ENCODE measurements at places on chromosomes 6 and 20.

- DNase-seq = no peak
Measured at GRCh38 chr20:8722277-8722928, 346.5 kb upstream of the PLCB4 start.

- no peak for DNase-seq
Measured at GRCh38 chr6:112054555-112055190, 769 bp downstream of the CCN6 start.

GRCh38 chr6:125203395-125203794 is 49.8 kb downstream of the TPD52L1 start:
- DNase-seq = no peak

DNA sequence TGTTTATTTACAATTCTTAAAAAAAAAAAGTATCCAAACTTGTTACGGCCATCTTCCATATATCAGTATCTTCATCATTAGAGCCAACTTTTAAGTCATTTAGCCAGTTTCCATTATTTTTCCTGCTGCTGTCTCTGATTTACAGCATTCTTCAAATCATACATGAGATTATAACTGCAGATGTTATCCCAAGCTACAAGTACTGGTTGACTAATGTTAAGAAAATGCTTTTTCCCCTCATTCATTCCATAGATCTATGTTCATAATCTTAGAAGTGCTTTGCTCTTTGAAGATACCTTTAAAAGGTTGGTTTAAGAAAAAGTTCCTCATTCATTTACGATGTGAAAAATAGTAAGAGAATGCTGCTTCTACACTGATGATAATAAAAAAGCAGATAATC is 158.7 kb downstream of the RNGTT start:
- DNase-seq = no peak

DNA sequence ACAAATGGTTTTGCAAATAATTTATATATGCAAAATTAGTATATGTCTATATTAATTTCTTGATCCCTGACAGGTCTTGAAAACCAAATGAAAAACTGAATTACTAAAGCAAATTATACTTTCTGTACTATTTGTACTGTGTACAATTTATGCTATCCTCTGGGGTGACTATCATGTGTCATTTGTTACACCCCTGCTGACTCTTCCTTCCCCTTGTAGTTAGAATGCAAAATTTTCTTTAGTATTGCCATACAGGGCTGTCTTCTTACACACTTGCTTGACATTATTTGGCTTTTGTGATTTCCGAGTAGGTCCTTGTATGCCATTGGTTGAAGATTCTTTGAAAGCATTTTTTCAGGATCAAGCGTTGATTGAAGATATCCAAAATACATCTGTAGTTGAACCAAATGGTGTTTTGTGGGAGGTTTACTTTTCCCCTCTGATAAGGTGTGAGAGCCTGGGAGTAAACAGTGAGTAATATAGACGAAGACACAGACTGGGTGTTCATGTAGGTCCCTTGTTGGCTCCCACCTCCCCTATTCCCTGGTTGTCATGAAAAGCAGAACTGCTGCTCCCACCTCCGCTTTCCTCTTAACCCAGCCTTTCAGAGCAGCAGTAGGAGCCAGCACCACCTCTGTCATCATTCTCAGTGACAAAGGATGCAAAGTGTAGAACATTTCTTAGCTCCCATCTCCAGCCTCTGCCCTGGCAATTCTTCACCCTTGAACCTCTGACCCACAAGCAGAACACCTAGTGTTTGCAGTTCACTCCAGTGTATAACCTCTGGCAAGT is 29.0 kb downstream of the NCOA7 start:
- DNase-seq = no peak

DNA sequence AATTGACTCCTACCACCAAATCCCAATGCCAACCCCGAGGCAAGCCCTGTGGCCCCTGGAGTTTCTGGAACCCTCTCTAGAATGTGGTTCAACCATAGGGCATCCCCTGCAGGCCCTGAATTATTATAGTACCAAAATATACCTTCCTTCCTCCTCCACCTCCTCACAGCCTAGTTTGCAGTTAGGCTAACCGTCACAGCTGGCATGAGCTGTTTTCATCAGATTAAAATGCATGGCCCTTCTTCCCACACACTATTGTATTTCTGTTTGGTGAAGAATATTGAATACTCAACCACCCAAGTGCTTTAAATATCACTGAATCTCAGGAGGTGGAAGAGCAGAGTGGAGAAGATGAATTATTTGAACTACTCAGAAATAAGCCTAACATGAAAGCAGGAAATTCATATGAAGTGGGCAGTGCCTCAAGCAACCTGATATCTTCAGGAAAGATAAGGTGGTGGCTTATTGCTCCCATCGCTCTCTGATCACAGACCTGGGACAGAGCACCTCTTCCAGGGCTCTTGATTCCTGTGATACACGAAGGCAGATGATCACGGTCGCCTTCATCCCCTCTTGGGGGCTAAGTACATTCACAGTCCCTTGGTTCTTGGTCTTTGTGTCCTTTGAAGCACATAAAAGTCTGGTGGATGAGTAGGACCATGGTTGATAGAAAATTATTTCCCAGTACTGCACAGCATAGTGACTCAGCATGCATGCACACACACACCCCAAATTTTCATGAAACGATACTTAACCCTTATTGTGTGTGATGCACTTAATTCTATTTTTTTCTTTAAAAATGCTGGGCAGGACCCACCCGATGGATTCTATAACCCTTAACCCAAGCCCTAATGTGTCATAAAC is 90.9 kb downstream of the PSMG4 start:
- no peak for DNase-seq

GRCh38 chr6:40936818-40937251 is 102.2 kb downstream of the UNC5CL start:
- DNase-seq = no peak

- no peak for DNase-seq
Measured at GRCh38 chr20:35529552-35529951, at the start of gene C20orf173. C20orf173 (minus strand) TSS chr20:35529652; CDS start chr20:35529373, 279 bp downstream.

DNA sequence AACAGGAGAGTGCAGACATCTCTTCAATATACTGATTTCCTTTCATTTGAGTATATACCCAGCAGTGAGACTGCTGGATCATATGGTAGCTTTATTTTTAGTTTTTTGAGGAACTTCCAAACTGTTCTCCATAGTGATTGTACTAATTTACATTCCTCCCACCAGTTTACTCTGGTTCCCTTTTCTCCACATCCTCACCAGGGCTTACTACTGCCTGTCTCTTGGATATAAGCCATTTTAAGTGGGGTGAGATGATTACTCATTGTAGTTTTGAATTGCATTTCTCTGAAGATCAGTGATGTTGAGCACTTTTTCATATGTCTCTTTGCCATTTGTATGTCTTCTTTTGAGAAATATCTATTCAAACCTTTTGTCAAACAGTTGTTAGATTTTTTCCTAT is 64.9 kb upstream of the HMGCLL1 start:
- no peak for DNase-seq

DNA sequence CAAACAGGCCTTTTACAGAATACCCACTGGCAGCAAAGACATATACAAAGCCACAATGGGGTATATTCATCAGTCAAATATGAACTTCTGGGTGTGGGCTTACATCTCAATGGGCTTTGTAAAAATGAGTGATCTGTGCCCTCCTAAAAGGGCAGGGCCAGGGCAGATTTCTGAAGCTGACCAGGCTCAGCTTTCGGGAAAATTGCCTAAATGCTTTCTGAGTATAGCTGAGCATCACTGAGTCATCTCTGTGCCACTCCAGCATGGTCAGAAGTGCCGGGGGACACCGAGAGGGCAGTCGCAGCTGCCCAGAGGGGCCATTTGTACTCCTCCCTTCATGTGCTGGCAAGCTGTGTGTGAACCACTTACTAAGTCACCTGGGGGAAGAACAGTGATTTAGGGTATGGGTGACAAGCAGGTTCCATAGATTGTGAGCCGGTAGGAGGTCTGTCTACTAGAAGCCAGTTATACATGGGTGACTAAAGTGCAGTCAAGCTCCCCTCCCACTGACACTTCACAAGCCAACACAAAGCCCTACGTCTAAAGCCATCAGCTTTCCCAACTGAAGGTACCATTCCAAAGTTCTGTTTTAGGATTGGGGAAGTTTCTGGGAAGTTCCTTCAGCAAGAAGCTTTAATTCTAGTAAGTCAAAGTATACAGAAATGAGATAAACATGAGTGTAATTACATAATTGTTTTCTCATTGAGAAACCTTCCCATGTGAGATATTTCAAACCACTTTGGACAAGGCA is 147.6 kb upstream of the TAB2 start:
- DNase-seq = no peak

DNA sequence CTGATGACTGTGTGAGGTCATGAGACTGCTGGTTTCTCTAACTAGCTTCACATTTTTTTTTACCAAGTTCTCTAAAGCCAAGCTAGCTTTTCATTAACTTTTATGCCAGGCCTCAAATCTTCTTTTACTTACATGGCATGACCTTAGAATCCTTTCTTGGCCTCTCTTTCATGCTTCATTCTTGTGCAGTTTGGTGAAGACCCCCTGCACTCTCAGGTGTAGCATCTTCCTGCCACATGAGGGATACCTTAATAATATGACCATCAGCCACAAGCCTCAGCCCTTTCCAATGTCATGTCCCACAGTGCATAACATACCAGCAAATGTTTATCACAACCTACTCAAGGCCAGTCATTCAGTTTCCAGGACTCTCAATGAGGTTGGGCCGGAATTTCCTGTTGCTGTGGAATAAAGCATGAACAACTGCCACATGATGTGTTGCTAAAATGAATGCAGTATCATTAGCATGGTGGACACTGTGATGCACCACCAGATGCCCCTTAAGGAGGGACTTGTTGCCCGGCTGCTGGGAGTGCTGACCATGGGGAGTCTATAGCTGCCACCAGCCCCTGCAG is 72.2 kb downstream of the RIN2 start:
- DNase-seq = no peak

GRCh38 chr6:166718516-166718915 is 91.5 kb upstream of the RPS6KA2 start:
- no peak for DNase-seq

DNA sequence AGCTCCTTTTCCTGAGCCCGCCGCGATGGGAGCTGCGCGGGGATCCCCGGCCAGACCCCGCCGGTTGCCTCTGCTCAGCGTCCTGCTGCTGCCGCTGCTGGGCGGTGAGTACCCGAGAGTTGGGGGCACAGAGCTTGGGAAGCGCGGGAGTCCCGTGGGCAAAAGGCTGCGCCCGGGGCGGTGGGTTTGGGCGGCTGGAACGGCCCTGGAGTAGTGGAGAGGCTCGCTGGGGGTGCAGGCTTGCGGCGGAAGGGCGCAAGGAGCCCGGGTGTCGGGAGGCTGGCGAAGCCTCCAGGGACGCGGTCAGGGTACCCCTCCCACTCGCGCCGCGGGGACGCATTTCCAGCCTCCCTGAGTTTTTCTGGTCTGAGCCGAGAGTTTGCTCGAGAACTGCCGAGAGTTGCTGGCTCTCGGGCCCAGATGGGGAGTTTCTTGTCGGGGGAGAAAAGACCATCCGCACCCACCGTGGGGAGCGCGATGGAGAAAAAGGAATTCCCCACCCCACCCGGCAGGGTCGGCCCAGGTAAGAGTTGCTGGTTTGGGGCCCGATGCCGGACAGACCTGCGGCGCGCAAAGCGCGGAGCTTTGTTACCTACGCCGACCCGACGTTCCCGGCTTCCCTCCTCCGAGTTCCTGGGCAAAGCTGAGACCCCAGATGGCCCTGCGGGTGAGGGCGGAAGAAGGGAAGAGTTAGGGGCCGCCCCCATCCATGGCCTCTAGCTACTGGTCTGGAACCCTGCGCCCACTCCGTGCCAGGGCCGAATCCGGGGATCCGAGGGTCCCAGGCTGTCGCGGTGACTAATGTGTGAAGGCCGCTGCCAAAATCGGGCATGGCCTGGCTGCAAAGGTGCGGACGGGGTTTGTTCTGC is 584 bp downstream of the PTK7 start:
- DNase-seq = no peak

- no peak for DNase-seq
Measured at GRCh38 chr6:128410584-128410983, 109.8 kb downstream of the PTPRK start.

DNA sequence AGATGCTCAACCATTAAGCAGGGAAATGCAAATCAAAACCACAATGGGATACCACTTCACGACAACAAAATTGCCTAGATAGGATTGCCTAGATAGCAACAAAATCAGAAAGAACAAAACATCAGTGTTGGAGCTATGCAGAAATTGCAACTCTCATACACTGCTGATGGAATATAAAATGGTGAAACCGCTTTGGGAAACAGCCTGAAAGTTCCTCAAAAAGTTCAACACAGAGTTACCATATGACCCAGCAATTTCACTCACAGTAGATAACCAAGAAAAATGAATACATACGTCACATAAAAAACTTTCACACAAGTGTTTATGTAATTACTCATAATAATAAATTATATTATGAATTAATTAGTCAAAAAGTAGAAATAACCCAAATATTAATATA is 78.3 kb downstream of the MAFB start:
- no peak for DNase-seq

- no peak for DNase-seq
Measured at GRCh38 chr6:116994447-116994846, 117.4 kb downstream of the RFX6 start.

DNA sequence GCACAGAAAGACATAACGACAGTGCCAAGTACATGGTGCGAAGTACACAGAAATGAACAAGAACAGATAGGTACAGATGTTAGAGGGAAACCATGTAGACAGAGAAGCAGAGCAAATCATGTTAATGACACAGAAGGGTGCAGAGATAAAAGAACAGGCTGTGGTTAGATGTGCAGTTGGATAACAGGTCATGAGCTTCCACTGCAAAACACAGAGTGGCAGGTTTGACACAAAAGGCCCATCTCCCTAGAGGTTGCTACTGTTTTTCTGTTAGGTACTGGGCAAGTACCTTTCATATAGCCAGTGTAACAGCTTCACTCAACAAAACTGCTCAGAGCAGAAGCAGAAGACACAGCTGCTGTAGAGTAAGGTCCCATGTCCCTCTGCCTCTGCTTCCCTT is 84.6 kb downstream of the AK9 start:
- DNase-seq = no peak

DNA sequence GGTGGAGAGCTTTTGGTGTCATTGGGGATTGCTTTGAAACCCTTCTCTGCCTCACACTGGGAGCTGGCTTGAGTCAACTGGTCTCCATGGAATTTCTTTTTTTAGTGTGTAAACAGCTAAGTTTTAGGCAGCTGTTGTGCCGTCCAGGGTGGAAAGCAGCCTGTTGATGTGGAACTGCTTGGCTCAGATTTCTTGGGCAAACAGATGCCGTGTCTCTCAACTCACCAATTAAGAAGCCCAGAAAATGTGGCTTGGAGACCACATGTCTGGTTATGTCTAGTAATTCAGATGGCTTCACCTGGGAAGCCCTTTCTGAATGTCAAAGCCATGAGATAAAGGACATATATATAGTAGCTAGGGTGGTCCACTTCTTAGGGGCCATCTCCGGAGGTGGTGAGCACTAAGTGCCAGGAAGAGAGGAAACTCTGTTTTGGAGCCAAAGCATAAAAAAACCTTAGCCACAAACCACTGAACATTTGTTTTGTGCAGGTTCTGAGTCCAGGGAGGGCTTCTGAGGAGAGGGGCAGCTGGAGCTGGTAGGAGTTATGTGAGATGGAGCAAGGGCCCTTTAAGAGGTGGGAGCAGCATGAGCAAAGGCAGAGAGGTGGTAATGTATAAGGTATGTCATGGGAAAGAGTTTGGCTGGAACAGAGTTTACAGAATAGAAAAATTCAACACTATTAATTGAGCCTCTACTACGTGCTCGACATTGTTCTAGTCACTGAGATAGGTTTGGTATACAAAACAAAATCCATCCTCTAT is 31.2 kb downstream of the SRSF3 start:
- DNase-seq = no peak
